ENCODE measurements at places on chromosomes 11 and 22. TPM values are rescaled to one million over a fixed set of nuclear protein-coding genes. Genes with fewer than 3 reads are reported as not detected.

- no peak for DNase-seq
Observed at GRCh38 chr22:38081941-38082828, 1.8 kb downstream of the SLC16A8 start.

DNA sequence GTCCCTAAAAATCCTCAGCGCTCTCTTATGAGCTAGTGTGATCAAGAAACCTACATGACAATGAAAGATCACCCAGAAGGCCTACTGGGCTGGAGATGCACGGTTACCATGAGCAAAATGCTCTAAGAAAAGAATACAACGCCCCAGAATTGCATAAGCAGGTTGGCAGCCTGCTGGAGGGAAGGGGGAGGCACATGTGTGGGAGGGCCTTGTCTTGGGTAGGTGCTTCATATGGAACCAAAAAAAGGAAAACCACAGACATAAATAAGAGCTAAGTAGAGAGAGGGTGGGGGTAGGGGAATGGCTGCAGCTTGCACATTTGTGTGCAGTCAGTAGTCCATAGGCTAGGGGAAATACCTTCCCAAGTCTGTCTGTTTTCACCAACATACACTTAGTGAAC, 2.8 kb downstream of the SIAE start:
- DNase-seq, result no peak

GRCh38 chr11:86632499-86633269, 39.7 kb downstream of the ME3 start:
- no peak for DNase-seq

DNA sequence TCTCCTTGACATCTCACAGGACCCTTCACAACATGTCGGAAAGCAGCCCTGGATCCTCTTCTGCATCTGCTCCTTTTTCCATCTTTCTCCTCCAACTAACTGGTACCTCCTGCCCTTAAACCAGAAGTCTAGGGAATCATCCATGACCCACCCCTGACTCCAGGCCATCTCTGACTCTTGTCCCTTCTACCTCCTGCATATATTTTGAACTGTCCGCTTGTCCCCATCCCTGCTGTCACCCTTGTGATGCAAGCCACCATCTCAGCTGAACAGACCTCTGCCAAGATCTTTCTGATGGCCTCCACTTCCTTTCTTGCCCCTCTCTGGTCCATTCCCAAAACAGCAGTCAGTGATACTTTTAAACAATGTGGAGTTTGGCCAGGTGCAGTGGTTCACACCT, 7.0 kb downstream of the RIBC2 start:
- no peak for DNase-seq

DNA sequence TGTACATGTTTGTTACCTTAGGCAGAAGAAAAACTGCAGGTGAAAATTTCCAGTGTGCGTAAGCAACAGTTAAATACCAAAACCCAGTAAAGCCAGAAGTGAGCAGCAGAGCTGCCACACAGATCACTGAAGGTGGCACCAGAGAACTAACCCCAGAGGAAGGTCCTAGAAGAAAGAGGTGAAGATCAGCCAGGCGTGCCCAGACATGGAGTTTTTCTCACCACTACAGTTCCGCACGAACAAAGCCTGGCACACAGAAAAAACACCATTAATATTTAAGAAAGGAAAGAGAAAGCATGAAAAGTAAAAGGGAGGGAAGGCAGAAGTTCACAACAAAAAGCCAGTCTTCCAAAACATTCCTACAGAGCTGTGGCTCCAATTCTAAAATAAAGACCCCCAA, 60.7 kb downstream of the STK33 start:
- no peak for DNase-seq

DNA sequence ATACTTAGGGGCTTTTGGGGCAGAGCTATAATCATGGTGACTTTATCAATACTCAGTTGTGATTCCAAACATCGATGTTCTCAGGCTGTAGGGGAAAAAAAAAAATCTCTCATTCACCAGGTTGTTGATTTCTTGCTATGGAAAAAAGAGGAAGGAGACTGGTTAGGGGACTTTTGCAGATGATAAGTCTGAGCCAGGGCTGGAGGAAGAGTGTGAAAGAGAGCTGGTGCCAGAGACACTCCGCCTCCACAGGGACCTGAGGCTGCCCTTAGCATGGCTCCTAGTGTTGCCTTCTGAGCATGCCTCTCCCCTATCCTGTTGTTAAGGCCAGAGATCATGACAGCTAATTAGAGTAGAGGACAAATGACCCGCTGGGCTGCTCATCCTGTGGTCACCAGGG, 16.9 kb downstream of the UPB1 start:
- no peak for DNase-seq

Gene CARD18
- total RNA-seq, result 0.89 TPM

Gene GAL3ST3
- total RNA-seq, result 1.5 TPM

Gene PRG3
- total RNA-seq, result not detected

GRCh38 chr22:33247758-33248157, 189.6 kb upstream of the SYN3 start:
- no peak for DNase-seq

Gene RAG1
- total RNA-seq, result 1.6 TPM

Gene CBLIF
- total RNA-seq, result not detected

- DNase-seq, result no peak
Observed at GRCh38 chr11:111302298-111302697, 4.0 kb downstream of the POU2AF3 start.
